ENCODE measurements at places on chromosomes 3 and 15. TPM values are rescaled to one million over a fixed set of nuclear protein-coding genes. Genes with fewer than 3 reads are reported as not detected.

GRAMD1C gene
- total RNA-seq = 2.9 TPM

ZNF80 gene
- total RNA-seq = not detected

RASL12 gene
- not detected for total RNA-seq

ACTRT3 gene
- total RNA-seq = 2.6 TPM

ITIH4 gene
- total RNA-seq = not detected

DUOX2 gene
- total RNA-seq = not detected

GASK1A gene
- total RNA-seq = 0.33 TPM

PIGZ gene
- total RNA-seq = 0.98 TPM

SERPINI2 gene
- total RNA-seq = not detected

CPLX3 gene
- not detected for total RNA-seq

ICE2 gene
- total RNA-seq = 22.3 TPM

THPO gene
- total RNA-seq = not detected

KCNH8 gene
- total RNA-seq = under 0.01 TPM

UNC13C gene
- 0.65 TPM for total RNA-seq

ZNF860 gene
- 1.9 TPM for total RNA-seq

ARPIN gene
- 9.0 TPM for total RNA-seq

ECE2 gene
- not detected for total RNA-seq

ANKRD34C gene
- total RNA-seq = not detected

CTXN2 gene
- total RNA-seq = not detected

ZNF660 gene
- total RNA-seq = 1.1 TPM

ZDHHC23 gene
- total RNA-seq = 5.5 TPM

GRK7 gene
- total RNA-seq = not detected

SOX14 gene
- not detected for total RNA-seq

CSTA gene
- not detected for total RNA-seq

DCUN1D1 gene
- total RNA-seq = 10.5 TPM

GOLGA8J gene
- not detected for total RNA-seq

GP9 gene
- total RNA-seq = not detected

XCR1 gene
- total RNA-seq = not detected

GOLGA6L9 gene
- 0.81 TPM for total RNA-seq

HRH1 gene
- total RNA-seq = 35.2 TPM

SCAMP5 gene
- total RNA-seq = 11.5 TPM

C3orf85 gene
- total RNA-seq = not detected

CXCR6 gene
- total RNA-seq = not detected

CSPG4 gene
- 22.8 TPM for total RNA-seq

QTRT2 gene
- 9.9 TPM for total RNA-seq

TMED3 gene
- 126 TPM for total RNA-seq

TMOD2 gene
- total RNA-seq = 3.0 TPM

TMCO5A gene
- total RNA-seq = not detected

RNU5B-1 gene
- not detected for total RNA-seq

NOX5 gene
- 0.16 TPM for total RNA-seq

RPL35A gene
- total RNA-seq = 652 TPM

LRRC31 gene
- not detected for total RNA-seq

DISP2 gene
- total RNA-seq = 0.38 TPM

ADAMTS7 gene
- 56.5 TPM for total RNA-seq

DUOXA2 gene
- total RNA-seq = not detected

VEPH1 gene
- 14.8 TPM for total RNA-seq

NMNAT3 gene
- 16.9 TPM for total RNA-seq

DPPA2 gene
- total RNA-seq = not detected

CACNA1D gene
- 0.49 TPM for total RNA-seq

CCR9 gene
- total RNA-seq = not detected

SLC7A14 gene
- 0.13 TPM for total RNA-seq
